Stimulated activated naive CD4-positive, alpha-beta T cell (primary cell): ENCODE measurements at places on chromosomes 12 and 14.

DNA sequence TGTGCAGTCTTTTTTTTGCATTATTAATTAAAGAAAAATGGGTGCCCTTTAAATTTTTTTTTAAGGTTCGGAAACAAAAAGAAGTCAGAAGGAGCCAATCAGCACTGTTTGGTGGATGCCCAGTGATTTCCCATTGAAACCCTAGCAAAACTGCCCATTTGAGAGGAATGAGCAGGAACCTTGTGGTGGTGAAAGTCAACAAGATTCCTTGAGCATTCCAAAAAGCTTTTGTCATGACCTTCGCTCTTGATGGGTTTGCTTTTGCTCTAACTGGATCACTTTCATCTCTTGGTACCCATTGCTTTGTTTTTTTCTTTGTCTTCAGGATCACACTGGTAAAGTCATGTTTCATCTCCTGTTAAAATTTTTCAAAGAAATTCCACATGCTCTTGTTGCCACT lies 54.1 kb downstream of the ADIPOR2 start:
- no peak for DNase-seq

- no peak for DNase-seq
Measured at GRCh38 chr14:103891667-103892215, 36.5 kb upstream of the TDRD9 start.

- DNase-seq = no peak
Measured at GRCh38 chr12:33605757-33606156, 166.1 kb upstream of the SYT10 start.

- DNase-seq = no peak
Measured at GRCh38 chr14:51333901-51334521, 94.0 kb downstream of the TMX1 start.

DNA sequence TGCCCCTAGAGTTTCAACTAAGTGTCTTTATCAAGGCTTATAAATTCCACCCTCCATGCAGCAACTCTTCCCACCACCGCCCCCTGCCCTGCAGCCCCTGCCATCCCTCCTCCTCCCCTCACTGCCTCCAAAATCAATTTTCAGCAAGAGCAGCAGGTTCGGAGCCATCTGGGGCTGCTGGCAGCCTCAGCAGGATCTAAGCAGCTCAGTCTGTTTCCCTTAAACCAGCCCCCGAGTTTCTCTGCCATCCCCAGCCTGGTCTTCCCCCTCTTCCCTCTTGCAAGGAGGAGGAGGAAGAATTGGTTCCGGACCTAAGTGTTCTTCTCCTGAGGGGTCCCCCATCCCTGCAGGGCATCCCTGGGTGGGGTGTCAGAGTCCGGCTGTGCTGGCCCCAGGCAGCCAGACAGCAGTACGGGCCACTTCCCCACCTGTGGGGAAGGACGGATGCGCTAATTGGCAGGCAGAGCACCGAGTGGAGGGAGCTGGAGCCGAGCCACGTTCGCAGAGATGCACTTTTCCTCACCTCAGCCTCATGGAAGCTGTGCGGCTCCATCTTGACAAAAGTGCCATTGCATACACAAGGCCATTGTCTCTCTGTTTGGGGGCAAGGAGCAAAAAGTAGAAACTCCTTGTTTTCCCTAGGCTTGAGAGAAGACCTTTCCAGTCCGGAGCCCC lies 189.3 kb downstream of the KCNA5 start:
- DNase-seq = no peak

- DNase-seq = no peak
Measured at GRCh38 chr12:119836781-119837180, 40.3 kb downstream of the CIT start.

GRCh38 chr12:41804026-41804425 lies 340.6 kb downstream of the GXYLT1 start:
- no peak for DNase-seq

DNA sequence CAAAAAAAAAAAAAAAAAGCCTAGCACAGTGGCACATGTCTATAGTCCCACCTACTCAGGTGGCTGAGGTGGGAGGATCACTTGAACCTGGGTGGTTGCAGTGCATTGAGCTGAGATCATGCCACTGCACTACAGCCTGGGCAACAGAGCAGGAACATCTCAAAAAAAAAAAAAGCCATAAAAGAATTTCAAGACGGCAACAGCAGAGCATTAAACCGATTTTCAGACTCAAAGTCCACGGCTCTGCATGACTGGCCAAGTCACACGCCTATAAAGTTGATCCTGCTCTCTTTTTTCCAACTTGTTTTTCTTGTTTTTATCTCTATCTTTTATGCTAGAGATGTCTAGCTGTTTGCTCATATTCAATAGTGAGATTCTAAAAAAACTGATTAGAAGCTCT lies 45.3 kb downstream of the FBXO34 start:
- DNase-seq = no peak

- no peak for DNase-seq
Measured at GRCh38 chr12:46557539-46558373, 185.2 kb upstream of the SLC38A2 start.

GRCh38 chr12:27975222-27976136 lies 2.9 kb upstream of the PTHLH start:
- DNase-seq = no peak

DNA sequence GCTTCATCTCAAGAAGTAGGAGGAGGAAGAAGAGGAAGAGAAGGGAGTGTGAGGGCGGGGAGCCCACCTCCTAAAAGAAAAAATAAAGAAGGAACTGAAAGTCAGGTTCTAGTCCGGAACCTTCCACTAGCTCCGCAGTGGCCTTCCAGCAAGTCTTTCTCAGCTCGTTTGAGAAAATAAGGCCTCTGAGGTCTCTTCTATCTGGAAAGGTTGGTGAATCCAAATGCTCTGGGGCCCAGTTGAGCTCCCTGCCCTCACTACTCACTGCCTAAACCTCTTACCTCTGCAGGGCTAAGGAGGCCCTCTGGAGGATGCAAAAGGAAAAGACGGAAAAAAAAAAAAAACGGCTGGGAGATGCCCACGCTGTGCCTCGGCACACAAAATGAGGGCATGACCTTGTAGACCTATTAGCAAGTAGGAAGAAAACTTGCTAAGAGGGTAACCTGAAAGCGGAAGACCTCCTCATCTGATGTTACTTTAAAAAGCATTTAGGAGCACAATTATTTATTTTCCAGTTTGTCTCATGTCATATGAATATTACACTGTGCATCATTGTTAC lies 35.9 kb downstream of the FBLN5 start:
- peak; percentile 37 for DNase-seq

- DNase-seq = no peak
Measured at GRCh38 chr14:69270795-69271708, 11.1 kb downstream of the GALNT16 start.
